ENCODE measurements at places on chromosomes 7 and 10.
A peak's percentile ranks its signal among the peaks of the same experiment; 100 is the strongest.

GRCh38 chr10:124145109-124145870, 51.9 kb upstream of the CHST15 start:
- DNase-seq = peak; percentile 63

GRCh38 chr10:96450529-96451207, 63.1 kb downstream of the TLL2 start:
- no peak for DNase-seq

DNA sequence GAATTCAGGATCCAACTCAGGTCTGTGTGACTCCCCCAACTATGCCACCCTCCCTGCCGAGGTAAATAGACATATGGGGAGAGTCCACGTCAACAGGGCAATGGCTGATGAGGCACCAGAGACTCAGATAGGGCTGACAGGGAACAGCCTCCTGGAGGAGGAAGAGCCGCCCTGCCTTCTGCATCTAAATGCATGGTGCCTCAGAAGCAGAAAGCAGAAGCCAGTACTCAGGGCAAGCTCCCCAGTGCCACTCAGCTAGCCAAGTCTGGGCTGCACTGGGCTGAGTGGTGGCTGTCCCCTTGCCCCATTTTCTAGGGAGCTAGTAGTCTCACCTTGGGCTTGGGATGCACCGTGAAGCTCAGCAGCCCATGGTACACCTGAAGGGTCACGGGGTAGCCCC, 11.0 kb downstream of the RRP12 start:
- no peak for DNase-seq

- no peak for DNase-seq
Observed at GRCh38 chr7:121639705-121640104, 233.3 kb upstream of the PTPRZ1 start.

GRCh38 chr7:27464970-27465369, 197.7 kb downstream of the HIBADH start:
- no peak for DNase-seq

GRCh38 chr10:49379596-49380410, 16.1 kb downstream of the DRGX start:
- no peak for DNase-seq

GRCh38 chr10:43254881-43255633, 11.8 kb downstream of the RASGEF1A start:
- no peak for DNase-seq

DNA sequence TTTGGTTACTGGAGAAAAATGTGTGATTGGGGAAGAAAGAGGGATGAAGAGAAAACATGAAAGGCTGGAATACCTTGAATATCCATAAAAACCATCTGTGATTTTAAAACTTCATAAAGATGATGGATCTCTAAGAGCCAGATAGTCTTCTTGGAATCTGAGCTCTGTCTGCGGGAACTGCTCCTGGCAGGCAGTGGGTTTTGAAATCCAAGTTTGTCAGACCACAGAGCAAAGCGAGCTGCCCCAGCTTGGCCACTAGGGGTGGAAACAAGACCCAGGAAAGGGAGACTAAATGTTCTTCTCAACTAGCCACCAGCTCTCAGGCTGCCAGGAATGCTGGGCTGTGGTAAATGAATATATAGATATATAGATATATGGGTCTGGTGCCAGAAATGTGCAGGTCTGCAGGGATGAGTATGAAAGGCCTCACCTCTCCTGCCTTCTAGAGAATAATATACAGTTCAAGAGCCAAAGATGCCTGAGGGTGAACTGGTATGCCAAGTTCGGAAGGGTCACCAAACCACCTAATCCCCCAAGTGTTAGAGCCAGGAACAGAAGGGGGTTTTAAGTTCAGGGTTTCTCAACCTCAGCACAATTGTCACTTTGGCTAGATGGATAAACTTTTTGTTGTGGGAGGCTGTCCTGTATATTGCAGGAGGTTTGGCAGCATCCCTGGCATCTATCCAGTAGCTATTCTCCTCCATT, 208.8 kb downstream of the KCNMA1 start:
- no peak for DNase-seq

DNA sequence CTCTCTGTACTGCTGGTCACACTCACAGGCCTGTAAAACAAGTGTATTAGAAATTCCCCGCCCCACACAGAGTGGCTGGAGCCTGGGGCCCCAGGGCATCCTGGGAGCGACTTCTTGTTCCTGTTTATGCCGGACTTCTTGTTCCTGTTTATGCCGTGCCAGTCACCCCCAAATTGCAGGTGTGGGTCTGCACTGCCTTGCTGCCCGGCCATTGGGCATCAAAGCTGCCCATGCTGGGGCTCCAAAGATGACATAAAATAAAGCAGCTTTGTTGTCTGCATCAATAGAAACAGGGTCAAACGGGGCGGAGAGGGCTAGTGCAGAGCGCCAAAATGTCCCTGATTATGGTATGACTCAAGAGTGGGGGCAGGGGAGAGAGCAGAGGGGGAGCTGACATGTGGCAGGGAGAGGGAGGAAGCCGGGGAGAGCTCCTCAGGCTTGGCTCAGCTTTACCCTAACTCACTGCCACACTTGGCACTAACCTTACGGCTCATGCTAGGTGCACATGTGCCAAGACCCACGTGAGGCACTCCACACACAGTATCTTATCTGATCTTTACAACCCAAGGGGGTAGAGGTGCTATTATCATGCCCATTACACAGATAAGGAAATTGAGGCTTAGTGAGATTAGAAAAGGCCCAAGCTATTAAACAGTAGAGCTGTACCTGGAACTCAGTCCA, 98.4 kb downstream of the PIP4K2A start:
- peak; percentile 73 for DNase-seq

GRCh38 chr7:159026271-159027055, 118.2 kb downstream of the VIPR2 start:
- no peak for DNase-seq

DNA sequence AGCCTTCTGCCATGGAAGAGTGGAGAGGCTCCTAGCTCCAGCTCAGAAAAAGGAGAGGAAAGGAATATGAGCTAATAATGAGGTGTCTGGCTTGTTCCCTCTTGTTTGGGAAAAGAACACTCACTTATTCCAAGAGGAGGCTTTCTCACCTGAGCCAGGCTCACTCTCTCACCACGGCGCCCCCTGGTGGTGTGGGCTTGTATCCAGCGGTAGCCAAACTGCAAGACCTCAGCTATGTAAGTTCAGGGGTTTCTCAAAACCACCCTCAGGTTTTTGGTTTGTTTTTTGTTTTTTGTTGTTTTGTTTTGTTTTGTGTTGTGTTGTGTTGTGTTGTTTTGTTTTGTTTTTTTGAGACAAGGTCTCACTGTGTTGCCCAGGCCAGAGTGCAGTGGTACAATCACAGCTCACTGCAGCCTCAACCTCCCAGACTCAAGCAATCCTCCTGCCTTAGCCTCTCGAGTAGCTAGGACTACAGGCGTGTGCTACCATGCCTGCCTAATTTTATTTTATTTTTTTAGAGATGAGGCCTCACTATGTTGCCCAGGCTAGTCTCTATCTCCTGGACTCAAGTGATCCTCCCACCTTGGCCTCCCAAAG, 124.0 kb downstream of the TMEM130 start:
- peak; percentile 45 for DNase-seq

DNA sequence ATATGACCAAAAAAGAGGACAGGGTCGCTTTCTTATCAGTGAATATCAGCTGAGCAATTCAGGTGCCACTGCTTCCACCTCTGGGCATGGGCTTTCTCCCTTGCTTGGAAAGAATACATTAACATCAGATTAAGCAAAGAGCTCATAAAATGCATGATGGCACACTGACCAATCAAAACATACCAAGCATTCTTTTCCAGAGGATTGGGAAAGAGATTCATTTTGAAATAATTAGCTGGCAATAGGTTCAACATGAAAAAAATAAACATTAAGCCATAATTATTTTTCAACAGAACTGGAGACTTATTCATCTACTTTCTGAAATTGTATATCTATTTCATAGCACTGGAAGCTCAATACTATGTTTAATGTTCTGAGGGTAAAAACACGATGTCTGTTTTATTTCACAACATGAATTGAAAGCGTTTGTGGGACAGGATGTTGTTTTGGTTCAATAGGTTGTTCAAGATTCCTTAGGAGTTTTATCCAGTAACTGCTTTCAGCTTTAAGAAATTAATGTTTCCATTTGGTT, 53.2 kb downstream of the TFAM start:
- DNase-seq = no peak

GRCh38 chr7:39898867-39899266, 51.2 kb upstream of the CDK13 start:
- DNase-seq = no peak

DNA sequence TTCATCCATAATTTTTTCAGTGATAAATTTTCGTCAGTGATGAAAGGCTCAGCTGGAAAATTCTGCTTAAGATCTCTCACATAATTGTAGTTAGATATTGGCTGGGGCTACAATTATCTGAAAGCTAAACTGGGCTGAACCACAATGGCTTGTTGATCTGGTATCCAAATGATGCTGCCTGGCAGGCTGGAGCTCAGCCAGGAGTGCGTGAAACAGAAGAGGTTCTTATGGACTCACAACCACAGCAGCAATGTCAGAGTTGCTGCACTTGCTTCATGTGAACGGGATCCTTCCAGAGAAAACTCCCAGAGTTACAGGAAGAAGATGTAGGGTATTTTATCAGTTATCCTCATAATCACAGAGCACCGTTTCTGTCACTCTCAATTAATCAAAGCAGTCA, 533.2 kb upstream of the POM121L12 start:
- no peak for DNase-seq

DNA sequence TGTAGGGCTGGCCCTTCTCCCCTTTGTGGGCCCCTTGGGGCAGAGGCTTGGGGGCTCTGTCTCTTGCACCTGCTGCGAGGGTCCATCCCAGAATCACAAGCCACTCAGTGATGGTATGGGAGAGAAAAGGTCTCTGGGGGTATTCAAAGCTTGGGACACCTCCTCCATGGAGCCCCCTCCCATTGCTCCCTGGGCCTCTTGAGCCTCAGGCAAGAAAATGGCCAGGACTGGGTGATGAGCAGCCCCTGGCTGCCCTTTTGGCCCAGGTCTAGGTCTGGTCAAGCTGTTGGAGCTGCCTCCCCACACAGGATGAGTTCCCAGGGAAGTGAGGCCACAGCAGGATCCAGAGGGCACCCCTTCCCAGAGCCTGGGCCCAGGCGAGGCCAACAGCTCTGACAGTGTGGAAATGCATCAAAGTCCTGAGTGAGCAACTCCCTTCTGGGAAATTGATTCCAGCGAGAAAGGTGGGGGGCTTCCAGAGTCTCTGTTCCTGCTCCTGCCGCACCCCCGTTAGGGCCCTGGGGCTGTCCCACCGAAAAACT, 3.4 kb upstream of the MYL7 start:
- DNase-seq = no peak

DNA sequence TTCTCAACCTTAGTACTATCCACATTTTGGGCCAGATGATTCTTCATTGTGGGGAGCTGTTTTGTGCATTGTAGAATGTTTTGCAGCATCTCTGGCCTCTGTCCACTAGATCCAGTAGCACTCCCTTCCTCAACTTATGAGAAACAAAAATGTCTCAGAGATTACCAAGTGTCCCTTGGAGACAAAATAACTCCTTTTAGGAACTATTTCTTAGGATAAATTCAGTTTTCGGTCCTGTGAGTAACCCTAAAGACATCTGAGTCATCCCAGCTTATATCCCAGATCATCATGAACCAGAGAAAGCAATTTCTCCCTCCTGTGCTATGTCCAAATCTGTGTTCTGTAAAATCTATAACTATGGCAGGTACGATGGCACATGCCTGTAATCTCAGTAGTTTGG, 266.6 kb upstream of the PHYHIPL start:
- no peak for DNase-seq

DNA sequence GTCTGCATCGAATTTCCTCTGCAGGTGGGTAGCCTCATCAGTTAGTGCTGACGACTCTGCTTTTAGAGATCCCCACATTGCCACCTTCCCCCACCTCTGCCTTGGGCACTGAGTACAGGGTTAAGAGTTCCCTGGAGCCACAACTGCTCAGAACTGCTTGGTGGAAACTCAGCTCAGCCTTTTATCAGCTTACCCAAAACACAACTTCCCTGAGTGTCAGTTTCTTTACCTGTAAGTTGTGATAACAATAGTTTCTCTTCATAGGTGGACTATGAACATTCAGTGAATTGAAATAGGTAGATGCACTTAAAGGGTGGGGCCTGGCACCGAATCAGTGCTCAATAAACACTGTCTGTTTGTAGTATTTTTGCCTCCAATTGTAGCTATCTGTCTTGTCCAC, 11.3 kb downstream of the ASB13 start:
- no peak for DNase-seq

GRCh38 chr7:2202901-2203765, 29.6 kb downstream of the MAD1L1 start:
- DNase-seq = no peak

DNA sequence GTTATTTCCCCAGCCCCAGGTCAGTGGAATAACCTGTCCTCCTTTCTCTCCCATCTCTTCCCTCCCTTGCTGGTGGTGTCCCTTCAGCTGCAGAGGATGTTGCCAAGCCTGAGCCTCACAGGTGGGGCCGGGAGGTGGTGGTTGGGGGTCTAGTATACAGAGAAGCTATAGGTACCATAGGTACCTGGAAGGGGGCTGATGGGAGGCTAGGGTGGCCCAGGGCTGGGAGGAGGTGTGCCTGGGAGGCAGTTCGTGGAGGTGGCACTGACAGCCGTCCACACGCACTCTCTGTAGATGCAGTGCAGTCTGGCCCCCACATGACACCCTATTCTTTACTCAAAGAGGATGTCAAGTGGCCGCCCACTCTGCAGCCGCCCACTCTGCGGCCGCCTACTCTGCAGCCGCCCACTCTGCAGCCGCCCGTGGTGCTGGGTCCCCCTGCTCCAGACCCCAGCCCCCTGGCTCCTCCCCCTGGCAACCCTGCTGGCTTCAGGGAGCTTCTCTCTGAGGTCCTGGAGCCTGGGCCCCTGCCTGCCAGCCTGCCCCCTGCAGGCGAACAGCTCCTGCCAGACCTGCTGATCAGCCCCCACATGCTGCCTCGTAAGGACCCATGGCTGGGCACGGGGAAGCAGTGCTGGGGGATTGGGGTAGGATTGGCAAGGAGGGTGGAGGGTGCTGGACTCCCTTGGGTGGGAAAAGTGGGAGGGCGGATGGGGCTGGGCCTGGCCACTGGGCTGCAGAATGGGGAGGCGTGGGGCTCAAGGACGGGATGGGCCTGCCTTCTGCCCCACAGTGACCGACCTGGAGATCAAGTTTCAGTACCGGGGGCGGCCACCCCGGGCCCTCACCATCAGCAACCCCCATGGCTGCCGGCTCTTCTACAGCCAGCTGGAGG, 9.5 kb downstream of the IRF5 start:
- DNase-seq = no peak

- no peak for DNase-seq
Observed at GRCh38 chr7:39085590-39086049, 107.9 kb downstream of the POU6F2 start.

GRCh38 chr10:98611436-98611835, 164.7 kb upstream of the HPS1 start:
- no peak for DNase-seq

DNA sequence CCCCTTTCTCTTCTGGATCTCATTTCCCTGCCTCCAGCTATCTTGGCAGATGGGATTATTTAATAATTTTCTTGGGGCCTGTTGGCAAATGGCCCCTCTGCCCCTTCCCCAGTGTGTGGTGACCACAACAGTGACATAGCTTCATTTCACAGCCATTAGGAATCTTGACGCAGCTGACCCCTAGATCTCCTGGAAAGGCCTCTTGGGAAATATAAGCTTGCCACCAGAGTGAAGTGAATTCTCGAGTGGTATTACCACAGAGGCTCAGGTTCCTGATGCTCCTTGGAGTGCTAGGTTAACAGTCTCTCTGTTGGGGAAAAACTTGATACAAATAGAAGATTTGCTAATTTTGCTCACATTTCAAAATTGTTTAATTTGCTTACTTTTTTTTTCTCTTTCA, 57.8 kb downstream of the AUTS2 start:
- no peak for DNase-seq

GRCh38 chr7:86931439-86931838, 128.0 kb downstream of the ELAPOR2 start:
- no peak for DNase-seq

- peak; percentile 50 for DNase-seq
Observed at GRCh38 chr7:73811760-73812168, 19.0 kb upstream of the CLDN4 start.
